ENCODE measurements at places on chromosomes 2 and 18.

DNA sequence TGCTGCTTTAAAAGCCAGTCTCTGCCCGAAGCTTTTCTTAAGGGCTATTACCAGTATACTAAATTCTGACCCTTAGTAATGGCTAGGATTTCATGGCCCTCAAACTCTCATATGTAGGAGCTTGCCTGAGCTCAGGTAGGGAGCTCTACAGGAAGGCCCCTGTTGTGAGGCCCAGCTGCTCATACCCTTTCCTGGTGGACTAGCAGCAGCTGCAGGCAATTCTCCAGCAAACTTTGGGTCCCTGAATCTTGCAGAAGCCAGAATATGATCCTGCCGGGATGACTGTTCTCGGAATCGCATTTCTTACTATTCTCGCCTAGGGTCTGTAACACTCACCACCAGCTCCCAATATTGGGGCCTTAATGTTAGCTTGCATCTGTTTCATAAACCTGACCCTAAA, 106.4 kb upstream of the SERTAD2 start:
- no peak for DNase-seq

- no peak for DNase-seq
Observed at GRCh38 chr2:235080101-235080500, 128.3 kb downstream of the SH3BP4 start.

GRCh38 chr2:165718610-165719210, 75.3 kb downstream of the GALNT3 start:
- DNase-seq: no peak

- no peak for DNase-seq
Observed at GRCh38 chr2:240393831-240394410, 41.5 kb upstream of the GPC1 start.

- no peak for DNase-seq
Observed at GRCh38 chr2:224513991-224514390, 71.2 kb downstream of the CUL3 start.

DNA sequence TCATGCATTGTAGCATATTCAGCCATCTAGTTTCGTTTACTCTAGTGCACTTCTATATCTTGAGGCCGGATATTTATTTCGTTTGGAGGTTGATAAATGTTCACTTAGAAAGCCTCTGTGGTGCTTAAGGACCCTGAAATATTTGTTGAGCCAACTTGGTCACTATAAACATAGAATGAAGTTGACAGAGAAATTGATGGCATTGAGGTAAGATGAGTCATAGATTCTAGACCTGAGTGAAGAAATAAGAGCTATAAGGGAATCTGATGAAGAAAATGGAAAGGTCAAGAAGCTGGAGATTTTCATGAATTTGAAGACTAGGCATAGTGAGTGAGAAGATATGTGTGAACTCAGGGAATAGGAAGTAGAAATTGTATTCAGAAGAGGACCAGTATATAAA, 35.9 kb downstream of the EPC2 start:
- DNase-seq: no peak

DNA sequence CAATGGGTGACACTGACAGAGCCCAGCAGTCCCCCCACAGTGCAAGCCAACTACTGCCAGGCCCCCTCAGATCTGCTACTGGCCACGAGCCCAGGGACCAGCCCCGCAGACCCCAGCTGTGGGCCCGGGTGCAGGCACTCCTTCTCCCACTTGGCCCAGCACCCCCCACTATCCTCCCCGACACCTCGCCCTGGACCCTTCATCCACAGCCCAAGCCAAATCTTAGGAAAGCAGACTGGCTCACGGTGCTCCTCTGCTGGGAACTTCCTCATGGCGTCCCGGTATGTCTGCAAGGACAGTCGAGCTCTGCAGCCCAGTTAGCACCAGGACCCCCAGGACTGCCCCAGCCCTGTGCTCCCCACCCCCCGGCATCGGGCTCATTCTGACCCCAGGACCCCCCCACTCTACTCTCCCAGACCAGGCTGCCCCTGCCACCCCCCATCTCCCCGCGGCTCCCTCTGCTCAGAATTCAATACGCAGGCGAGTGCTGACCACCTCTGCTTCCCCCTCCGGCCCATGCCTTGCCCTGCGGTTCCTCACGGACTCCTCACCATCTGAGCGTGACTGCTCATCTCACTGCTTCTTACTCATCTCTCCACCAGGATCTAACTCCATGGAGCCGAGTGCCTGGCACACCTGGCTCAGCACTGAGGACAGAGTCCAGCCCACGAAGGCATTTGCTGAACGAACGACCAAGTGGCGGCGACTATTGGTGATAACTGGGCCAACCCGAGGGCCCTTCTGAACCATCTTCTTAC, 85.7 kb downstream of the PXDN start:
- no peak for DNase-seq

GRCh38 chr2:650343-651310, 26.6 kb downstream of the TMEM18 start:
- no peak for DNase-seq

Data from stimulated activated CD8-positive, alpha-beta memory T cell treated with anti-CD3 and anti-CD28 coated beads, Interleukin-2, amount 100 ng/mL, for 48 hours (primary cell).